ENCODE measurements at places on chromosomes 3 and 15.

DNA sequence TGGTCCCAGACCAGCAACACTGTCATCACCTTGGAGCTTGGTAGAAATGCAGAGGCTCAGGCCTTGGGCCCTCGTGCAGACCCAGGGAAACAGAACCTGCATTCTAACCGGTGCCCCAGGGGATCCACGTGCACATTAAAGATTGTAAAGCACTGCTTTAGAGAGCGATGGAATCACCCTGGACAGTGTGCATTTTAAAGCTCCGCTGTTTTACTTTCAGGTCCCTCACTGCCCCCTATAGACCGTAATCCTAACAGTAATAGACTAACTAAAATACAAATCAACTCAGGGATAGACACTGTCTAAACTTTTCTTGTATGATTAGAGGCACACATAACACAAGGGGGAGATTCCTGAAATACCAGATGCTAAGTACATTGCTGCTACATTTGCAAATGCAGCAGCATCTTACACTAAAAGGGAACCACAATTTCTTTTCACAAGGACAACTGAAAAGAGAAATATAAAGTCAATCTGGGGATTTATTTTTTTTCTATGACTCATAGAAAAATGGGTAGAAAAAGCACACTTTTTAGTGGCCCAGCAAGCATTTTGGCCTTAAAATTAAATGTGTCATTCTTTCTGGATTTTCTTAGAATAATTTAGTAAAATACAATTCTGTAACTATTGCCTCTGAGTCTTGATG is 10.5 kb upstream of the SH3GL3 start:
- DNase-seq: no peak

DNA sequence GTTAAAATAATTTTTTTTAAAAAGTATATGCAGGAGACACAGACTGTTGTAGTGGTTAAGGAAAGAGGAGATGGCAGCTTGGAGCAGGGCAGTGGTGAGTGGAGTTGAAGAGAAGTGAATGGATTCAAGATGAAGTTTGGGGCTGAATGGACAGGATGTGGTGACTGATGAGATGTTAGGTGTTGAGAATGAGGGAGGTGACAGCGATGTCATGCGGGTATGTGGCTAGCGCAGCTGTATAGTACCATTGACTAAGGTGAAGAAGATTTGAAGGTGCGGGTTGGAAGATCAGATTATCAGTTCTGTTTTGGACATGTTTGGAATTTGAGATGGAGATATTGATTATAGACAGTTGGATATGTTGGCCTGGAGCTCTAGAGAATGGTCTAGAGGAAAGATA is 20.1 kb downstream of the FBXO22 start:
- DNase-seq: no peak

- DNase-seq: no peak
These were observed 781.2 kb downstream of the ROBO1 start for GRCh38 chr3:78986416-78987101.

DNA sequence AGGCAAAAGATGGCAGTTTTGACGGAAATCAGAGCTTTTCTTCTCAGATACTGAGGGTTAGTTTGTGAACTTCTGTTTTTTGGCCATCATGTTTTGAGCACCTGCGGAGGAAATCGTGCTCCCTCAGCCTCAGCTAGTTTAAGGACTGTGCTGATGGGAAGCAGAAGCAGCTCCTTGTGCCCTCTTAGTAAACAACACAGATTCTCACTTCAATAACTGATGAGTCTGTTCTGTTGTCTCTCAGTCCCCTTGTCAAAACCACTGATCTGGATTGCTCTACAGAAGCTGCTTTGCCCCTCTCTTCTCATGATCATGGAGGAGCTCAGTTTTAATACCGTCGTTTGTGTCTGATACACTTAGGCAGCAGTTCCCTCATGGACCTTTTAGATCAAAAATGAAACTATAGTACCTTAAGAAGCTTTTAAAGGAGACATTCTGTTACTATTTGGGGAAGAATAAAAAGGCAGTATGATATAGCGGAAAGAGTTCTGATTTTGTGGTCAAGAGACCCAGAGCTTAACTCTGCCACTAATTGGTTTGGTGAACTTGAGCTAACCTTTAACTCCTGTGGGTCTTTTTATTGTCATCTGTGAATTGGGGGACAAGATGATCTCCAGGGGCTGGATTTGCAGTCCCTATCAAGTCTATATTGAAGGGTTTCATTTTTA is 152.6 kb downstream of the BBX start:
- DNase-seq: no peak

DNA sequence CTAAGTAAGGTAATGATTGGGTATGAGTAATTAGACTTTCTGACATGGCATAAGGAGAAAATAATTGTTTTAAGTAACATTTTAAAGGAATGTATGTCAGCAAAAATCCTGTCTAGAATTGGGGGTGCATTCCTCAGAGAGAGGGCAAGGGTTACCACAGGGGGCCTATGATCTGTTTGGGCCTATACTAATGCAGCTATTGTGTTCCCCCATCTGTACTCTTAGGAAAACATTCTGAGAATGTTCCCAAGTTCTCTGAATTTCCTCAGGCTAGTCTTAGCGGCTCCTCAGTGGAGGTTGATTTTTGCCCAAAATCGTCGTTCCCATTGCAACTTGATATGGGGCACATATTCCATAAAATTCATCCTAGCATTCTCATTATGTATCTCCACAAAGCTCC is 1216.4 kb upstream of the GBE1 start:
- no peak for DNase-seq

GRCh38 chr3:154143873-154144272 is 22.7 kb downstream of the ARHGEF26 start:
- no peak for DNase-seq

- DNase-seq: no peak
These were observed 6.0 kb downstream of the GHRL start for GRCh38 chr3:10286596-10287295.

DNA sequence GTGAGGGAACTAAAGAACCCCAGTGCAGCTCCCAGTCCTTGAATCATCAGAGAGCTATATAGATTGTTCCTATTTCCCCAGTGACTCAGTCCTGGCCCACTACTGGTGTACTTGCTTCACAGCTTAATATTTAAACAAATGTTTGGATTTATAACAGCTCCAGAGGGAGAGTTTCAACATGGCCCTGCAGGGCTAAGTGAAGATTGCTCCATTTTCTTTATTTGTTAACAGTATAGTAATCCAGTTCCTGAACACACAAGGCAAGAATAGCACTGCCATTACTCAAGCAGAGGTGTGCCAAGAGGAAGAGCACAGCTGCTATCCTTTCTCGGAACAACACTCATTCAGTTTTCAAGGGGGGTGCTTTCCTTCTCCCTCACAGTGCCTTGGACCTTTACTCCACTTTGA is 6.5 kb downstream of the SQOR start:
- no peak for DNase-seq

DNA sequence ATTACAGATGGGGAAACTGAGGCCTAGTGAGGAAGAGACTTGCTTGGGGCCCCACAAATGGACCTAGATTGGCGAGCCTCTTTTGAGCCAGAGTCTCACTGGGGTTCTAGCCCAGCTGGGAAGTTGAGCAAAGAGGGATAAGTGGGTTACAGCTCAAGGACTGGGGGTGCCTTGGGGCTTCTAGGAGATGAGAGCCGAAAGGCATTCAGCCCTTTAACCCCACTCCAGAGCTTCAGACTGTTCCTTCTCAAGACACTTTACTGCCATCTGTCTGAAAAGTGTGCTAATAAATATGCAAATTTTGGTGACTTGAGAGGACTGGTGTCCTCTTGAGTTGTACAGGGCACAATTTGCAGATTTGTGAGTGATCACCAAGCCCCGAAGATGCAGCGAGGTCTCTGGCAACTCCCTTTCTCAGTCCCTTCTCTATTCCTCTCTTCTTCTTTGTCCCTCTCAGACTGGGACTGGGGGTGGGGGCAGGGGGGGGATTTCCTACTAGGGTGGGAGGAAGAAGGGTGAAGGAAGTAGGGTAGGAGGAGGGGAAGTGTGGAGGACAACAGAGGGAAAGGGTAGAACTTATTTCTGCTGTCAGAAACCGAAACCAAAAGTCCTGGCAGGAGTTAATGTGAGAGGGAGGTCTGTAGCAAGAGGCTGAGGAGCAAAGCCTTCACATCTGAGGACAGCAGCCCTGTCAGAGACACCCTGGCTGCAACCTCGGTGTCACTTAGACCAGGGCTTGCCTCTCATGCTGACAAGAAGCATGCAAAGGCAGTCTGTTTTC is 16.2 kb upstream of the ANKDD1A start:
- peak; percentile 10 for DNase-seq

DNA sequence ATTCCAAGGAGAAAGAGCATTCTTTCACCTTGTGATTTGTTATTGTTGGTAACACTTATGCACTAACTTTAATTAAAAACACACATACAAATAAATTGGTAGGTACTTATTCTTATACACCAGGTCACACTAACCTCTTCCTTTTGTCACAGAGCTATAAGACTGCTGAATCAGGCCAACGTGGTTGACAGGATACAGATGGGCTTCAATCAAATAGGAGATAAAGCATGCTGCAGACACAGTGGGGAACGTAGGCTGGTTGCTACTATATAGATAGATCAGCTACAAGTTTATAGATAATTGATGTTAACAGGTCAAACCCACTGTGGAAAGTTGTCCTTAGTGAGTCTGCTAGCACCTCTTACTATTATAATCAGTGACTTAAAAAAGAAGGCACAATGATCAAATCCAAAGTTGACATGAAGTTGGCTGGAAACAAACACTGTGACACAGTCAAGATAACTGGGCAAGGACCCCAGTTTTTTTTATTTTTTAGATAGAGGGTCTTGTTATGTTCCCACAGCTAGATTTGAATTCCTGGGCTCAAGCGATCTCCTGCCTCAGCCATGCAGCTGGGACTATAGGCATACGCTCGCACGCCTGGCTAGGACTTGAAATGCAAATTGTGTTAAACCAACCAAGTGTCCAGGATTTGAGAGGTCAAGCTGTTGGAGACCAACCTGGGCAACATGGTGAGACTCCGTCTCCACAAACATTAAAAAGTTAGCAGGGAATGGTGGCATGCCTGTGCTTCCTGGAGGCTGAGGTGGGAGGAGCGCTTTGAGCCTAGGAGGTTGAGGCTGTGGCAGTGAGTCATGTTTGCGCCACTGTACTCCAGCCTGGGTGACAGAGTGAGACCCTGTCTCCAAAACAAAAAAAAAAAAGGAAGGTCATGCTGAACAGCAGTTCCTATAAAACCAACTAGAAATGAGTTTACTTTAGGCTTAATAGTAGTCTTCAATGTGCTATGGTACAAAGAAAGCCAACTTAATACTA is 97.9 kb upstream of the MEX3B start:
- DNase-seq: no peak

DNA sequence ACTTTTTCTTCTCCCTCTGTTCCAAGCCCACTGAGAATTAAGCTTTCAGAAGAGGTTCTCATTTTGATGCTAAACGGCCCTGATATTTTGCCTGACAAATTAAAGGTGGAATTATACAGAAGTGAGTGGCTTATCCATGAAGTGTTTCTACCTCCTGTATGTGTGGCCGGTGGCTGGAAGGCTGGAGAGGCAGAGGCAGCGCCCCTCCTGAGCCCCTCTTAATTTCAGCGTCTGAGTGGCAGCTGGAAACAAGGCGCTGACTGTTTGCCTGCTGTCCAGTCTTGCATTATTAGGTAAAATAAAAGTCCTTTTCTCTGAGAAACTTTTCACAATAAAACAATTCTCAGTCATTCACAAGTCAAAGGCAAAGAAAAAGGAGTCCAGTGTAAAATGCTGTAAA is 685.7 kb downstream of the MCTP2 start:
- no peak for DNase-seq

DNA sequence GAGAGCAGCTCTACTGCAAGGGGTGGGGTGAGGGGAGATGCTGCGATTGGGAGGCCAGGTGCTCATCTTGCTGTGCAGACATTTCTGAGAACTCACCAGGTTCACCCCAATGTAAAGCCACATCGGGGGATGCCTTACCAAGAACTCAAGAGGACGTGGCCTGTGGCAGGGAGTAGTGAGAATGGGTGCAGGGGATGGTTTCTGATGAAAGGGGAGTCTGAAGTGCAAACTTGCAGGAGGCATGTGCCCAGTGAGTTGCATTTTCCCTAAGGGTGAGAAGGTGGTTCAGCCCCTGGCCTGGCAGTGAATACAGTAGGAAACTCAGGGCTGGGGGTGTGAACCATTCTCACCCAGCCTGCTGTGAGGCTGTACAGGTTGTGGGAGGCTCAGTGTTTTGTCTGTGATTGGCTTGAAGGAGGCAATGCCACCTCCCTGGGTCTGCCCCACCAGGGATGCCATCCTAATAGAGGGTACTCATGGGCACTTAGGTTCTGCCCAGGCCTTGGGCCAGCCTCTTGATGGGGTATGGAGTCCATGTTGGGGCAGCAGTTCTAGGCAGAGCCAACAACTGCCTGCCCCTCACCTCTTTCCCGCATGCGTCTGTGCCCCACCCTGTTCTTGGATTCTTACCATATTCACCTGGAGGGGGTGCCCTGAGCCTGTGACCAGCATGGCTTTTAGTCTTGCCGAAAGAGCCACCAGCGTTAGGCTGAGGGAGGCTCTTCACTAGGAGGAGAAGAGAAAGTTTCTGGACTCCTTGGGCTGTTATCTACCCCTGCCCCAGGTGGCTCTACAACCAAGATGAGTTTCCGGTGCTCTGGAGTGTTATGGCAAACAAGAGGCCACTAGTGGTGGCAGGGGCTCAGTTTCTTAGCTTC is 4.5 kb downstream of the HEMK1 start:
- DNase-seq: no peak

DNA sequence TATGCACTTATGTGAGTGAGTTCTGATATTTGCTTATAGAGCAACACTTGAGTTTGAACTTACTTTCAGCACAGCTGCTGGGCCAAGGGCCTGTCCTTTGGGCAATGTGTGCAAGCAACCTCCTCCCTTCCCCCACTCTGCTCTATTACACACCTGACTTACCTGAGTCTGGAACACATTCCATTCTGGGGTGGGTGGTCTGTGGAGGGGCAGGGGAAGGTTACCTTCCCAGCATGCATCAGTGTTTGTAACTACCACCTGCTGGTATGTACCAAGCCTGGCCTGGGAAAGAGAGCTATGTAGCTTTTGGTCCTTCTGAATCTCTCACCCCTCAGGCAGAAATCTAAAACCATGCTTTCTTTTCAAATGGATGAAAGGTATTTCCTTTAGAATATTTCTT is 103.0 kb downstream of the ISL2 start:
- no peak for DNase-seq

DNA sequence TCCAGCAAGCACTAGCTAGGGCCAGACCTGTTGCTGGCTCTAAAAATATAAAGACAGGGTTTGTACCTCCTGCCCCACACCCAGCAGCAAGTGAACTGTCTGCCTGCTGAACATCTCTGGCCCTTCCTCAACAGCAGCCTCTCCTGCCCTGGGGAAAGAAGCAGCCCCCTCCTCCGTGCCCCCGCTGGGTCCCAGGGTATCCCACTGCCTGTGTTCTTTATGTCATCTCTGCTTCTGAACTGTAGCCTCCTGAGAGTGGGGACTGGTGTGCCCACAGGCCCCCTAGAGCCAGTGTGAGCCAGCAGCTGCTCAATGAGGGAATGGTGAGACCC is 54.5 kb downstream of the ACAD9 start:
- DNase-seq: no peak

DNA sequence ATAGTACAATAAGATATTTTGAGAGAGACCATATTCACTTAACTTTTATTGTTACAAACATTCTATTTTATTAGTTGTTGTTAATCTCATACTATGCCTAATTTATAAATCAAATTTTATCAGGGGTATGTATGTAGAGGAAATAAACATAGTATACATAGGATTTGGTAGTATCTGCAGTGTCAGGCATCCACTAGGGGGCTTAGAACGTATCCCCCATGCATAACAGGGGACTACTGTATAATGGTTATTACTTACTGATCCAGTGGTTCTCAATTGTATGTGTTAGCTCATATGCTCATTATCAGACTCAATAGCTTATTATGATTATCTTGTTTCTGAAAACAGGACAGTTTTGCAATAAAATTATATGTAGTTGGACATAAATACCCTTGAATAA is 27.6 kb downstream of the CMC1 start:
- DNase-seq: no peak

Measured in effector CD4-positive, alpha-beta T cell (primary cell).